HT1080 (cell line): ENCODE measurements at places on chromosomes 2 and 18. TPM values are rescaled to one million over a fixed set of nuclear protein-coding genes. Genes with fewer than 3 reads are reported as not detected.
A peak's percentile ranks its signal among the peaks of the same experiment; 100 is the strongest.

DNA sequence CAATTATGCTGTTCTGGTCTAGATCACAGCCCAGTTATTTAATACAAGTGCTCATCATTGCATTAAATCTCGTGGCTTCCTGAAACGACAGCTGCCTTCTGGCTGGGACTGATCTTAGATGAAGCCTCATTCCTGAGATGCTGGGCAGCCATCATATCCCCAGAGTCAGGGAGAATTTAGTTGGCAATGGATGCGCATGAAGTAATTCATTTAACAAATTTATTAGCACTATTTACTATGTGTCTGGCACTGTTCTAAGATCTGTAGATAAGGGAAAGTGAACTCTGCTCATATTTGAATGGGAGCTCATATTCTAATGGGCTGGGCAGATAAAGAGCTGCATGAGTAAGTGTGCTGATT lies 244.7 kb downstream of the KCNS3 start:
- DNase-seq = no peak

DNA sequence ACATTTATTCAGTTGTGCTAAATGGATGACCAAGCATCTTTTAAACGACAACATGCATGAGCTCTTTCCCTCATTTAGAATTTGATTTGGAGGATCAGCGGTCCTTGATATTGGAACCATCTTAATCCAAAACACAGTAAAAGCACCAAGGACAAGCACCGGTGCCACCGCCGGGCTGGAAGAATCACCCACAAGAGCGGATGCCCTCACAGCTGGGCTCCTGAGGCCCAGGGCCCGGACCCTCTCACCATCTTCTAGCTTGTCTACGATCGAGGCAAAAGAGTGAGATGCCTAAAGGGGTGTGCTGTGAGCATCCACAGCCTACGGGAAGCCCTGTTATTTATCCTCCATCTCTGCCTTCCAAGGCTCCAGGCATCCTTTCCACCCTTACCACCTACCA lies 129.5 kb downstream of the ZNF516 start:
- no peak for DNase-seq

DNA sequence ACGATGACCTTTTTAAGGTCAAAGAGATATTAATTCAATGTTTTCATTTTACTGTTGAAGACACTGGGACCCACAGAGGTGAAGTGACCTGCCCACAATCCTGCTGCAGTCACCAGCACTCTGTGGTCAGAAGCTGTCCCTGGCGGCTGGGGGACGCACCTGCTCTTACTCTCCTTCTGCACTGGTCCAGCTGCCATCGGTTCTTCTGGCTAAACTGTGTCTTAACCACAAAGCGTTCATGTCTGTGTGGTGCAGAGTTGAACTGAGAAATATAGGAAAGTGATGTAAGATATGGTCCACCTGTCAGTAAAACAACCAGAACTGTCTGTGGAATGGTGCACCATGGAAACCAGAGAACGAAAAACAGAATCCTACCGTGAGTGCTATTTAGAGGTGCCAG lies 44.9 kb upstream of the SMIM21 start:
- DNase-seq = no peak

DNA sequence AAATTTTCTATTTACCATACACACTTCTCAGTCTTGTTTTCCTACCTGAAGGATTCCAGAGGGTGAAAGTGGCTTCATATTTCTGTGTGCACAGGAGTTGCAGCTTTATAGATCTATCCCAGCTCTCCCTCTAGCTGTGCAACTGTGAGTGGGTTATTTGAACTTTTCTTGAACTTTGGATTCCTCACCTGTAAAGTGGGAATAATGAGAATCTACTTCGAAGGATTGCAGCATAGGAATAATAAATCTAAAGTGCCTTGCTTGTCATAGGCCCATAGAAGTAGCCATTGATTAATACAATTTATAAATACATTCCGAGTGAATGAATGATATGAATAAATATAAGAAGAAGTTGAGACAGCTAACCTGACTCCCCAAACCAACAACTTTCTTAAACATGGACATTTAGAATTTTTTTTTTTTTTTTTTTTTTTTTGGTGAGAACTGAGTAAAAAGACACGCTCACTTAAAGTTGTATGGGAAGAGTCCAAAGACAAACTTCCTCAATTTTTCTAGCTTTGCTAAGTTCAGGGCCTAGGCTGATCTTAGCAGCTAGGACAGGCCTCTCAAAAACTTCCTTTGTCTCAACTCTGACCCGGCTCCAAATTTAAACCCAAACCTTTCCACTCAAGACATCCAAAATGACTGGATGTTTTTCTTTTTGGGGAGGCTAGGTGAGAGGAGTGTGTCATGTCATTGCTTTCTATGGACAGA lies 203.3 kb upstream of the FBXO11 start:
- DNase-seq = no peak

GRCh38 chr2:80610108-80610507 lies 305.6 kb upstream of the LRRTM1 start:
- no peak for DNase-seq

- DNase-seq = no peak
Measured at GRCh38 chr2:179376881-179377280, 112.2 kb upstream of the SESTD1 start.

DNA sequence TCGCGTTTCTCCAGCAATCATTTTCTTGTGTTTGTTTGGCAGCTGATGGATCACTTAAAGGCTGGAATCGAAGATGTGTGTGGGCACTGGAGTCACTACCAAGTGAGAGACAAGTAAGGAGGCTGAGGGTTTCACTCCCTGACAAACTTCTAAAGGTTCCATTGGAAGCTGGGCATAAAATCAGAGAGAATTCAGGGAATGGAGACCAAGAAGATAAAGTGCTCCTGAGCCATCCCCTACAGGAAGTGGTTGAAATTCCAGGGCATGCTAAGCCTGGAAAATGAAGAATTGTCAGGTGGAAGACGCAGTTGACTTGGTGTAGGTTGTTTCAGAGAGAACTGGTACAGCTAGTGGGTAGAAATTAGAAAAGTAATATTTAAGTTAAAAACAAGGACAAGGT lies 39.1 kb downstream of the SLC9A4 start:
- no peak for DNase-seq

DNA sequence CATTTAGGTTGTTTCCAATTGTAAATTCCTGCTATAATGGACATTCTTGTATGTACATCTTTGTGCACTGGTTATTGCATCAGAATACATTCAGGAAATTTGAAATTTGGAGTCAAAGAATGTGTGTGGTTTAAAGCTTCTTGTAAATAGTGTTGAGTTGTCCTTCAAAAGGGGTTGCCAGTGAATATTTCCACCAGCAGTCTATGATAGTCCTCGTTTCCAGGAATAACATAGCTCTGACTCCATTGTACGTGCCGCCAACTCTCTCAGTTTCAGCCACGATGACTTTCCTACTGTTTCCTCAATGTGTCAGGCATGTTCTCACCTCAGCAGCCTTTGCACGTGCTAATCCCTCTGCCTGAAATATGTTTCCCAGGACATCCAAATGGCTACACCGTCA lies 10.9 kb upstream of the HS6ST1 start:
- no peak for DNase-seq

DNA sequence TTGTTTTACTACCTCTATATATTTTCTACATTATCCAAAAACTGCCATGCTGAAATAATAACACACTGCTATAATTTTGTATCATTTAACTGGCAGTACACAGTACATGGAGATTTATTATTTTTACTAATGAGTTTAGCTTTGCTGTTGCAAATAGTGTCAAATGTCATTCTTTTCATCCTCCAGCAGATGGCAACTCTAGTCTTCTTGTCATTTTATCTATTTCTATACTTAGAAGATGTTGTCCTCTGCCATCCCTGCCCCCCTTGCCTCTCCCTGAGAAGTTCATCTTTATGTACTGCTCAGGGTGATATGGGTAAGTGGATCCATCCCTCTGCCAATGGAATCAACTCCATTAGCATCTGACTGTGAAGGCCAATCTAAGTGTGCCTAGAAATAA lies 21.7 kb upstream of the LRRTM1 start:
- peak; percentile 6 for DNase-seq

GRCh38 chr2:189559579-189560272 lies 20.9 kb downstream of the SLC40A1 start:
- DNase-seq = no peak

DNA sequence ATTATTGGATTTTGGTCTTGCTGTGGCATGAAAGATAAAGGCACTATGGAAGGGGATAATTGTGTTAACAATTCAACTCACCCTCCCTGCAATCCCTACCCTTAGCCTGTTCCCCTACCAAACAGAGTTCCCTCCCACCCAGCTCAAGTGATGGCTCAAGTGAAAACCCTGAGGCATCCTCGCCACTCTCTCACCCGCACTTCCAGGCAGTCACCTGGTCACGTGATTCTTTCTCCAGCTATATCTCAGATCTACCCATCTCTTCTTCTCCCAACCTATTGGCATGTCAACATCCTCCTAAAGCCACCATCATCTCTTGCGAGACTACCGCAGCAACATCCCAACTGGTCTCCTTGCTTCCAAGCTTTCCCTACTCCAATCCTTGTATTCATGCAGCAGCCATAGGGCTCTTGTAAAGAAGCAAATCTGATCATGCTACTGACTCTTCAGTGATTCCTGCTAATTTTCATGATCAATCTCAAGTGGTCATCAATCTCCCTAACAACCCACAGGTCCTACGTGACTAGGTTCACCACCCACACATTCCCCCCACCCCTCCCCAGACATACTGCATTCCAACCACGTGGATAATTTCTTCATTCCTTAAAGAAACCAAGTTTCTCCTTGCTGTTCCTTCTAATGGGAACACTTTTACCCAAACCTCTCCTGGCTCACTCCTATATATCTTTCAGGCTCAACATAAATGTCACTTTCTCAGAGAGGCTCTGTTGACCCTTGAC lies 66.7 kb downstream of the MBD2 start:
- no peak for DNase-seq

- DNase-seq = peak; percentile 40
Measured at GRCh38 chr2:101500860-101501259, 25.9 kb upstream of the RFX8 start.

DNA sequence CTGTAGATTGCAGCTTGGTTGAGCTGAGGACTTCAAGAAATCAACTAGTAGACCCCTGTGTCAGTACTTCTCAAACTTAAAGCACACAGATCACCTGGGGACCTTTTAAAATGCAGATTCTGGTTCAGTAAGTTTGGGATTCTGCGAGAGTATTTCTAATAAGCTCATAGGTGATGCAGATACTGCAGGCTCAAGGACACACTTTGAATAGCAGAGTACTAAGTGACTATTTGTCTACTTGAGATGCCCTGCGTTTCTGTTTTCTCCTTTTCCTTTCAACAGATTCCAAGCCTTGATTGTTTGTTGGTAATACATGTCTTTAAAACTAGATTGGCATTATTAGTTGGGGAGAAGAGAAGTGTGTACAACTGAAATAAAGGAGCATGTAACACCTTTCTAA lies 6.7 kb downstream of the MIB1 start:
- no peak for DNase-seq

DNA sequence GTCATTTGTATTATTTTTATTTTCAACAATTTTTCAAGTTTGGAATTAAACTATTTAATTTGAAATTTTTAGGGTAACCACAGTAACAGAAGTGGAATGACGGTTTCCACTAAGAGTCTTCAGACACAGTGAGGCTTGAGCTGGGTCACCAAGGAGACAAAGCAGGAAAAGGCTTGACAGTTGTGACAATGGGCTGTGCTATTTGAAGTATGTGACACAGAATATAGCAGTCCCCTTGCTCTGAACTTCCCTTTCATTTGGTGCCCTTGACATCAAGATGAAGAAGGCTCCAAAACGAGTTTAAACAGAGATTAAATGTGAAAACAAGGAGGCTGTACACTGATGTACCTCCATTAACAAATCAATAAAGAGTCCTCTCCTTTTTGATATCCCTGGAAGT lies 265.4 kb upstream of the DLGAP1 start:
- no peak for DNase-seq

DNA sequence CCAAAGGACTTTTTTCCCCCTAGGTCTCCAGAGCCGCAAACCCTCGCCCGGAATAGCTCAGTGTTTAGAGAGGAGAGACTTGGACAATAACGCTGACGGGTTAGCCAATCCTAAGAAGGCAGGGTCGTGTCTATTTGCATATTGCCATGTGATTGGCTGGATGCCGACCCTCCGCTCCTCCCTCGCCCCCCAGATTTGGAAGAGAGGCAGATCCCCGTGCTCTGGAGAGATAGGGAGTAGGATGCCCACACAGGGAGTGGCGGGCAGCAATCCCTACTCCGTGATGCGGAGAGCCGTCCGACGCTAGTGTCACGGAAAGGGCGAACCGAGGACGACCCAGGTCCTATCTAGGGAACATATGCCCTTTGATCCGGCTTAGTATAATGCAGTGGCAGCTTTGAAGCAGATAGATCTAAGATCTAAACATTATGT lies 1.4 kb downstream of the WNT6 start:
- DNase-seq = no peak

GRCh38 chr2:43139996-43140621 lies 86.3 kb downstream of the ZFP36L2 start:
- no peak for DNase-seq

DNA sequence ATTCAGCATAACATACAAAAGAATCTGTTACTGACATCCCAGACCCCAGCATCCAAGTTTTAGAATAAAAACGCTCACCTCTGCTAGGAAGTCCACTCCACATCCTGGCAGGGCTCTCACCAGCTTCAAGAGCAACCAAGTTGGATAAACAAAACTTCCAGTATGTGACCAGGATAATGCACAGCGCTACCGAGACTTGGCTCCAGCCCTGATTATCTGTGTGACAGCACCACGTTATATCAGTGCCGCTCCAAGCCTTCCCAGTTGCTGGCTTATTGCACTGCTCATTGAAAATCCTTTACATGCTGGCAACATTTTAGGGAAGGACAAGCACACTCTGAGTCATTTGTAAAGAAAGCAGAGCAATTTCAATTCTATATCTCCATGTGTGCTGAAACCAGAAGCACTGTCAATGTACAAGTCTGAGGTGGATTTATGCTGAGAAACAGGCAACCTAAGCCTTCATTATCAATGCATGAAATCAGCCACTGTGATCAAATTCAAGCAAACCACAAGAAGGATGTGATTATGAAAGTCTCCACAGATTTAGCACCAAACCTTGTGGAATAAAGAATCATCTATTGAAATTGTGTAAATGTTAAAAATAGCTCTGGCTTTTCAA lies 115.7 kb downstream of the ZNF385B start:
- DNase-seq = no peak

DNA sequence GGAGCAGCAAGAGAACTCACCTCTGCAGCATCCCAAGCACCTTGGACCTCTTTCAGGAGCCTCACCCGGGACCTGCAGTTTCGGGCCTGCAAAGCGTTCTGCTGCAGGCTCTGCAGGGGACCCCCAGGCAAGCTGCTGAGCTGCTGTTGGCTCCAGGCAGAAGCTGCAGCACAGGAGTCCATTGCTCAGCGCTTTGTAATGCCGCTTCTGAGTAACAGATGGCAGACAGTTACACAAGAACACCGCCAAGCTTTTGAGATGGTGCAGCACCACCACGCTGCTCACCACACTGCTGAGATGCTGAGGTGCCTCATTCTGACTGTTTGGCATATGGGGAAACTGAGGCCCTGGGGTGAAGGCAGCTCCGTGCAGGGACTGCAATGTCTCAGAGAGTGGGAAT lies 1.9 kb upstream of the GALNT14 start:
- no peak for DNase-seq

OTX1 gene
- total RNA-seq = 0.06 TPM in 1 of 2 replicates, not detected in the other

EMILIN1 gene
- total RNA-seq = 0.45 and 1.1 TPM in 2 replicates

REG1B gene
- total RNA-seq = not detected in 2 replicates

EML6 gene
- 1.6 and 1.8 TPM in 2 replicates for total RNA-seq

RNF138 gene
- 52.9 and 66.3 TPM in 2 replicates for total RNA-seq

SF3B1 gene
- total RNA-seq = 137 and 168 TPM in 2 replicates

EPHA4 gene
- 3.8 and 4.2 TPM in 2 replicates for total RNA-seq

CCDC74A gene
- total RNA-seq = 0.27 TPM in 1 of 2 replicates, not detected in the other

COL6A3 gene
- total RNA-seq = 251 and 254 TPM in 2 replicates

PLB1 gene
- total RNA-seq = 1.2 and 1.8 TPM in 2 replicates
